ENCODE measurements at places on chromosomes 2 and 18.

- no peak for DNase-seq
Observed at GRCh38 chr2:240424341-240425235, 10.9 kb upstream of the GPC1 start.

DNA sequence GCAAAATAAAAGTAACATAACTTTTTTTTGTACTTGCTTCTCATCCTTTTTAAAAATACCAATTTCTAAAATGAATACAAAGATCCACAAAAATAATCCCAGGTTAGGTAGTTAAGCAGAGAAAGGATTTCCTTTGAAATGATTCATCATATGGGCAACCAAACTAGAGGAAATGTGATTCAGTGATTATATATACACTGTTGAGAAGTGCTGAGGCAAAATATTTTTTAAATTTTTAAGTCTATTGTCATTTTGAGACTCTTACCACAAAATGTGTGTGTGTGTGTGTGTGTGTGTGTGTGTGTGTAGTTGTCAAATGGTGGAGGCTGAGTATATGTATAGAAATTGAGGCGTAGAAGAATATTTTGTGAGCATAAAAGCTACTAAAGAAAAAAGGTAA is 1075.3 kb downstream of the LRP1B start:
- no peak for DNase-seq

DNA sequence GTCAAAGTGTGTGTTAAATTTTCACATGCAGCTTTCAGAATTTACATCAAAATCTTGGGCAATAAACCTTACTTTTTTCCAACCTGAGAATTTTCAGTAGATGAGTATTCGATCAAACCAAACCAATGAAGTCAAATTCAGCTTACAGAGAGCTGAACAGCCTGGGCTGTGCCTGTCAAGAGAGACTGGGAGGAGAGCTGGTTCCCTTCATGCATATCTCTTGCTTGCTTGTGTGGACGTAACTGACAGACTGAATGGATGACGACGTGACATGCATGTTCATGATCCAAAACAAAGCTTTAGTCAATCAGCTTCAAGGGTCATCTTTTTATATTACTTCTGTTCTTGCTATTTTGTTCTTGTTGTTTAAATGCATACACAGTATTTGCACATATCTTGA is 145.2 kb downstream of the GALNT3 start:
- no peak for DNase-seq

GRCh38 chr18:78979056-78979729 is 425 bp upstream of the SALL3 start:
- DNase-seq, result no peak

DNA sequence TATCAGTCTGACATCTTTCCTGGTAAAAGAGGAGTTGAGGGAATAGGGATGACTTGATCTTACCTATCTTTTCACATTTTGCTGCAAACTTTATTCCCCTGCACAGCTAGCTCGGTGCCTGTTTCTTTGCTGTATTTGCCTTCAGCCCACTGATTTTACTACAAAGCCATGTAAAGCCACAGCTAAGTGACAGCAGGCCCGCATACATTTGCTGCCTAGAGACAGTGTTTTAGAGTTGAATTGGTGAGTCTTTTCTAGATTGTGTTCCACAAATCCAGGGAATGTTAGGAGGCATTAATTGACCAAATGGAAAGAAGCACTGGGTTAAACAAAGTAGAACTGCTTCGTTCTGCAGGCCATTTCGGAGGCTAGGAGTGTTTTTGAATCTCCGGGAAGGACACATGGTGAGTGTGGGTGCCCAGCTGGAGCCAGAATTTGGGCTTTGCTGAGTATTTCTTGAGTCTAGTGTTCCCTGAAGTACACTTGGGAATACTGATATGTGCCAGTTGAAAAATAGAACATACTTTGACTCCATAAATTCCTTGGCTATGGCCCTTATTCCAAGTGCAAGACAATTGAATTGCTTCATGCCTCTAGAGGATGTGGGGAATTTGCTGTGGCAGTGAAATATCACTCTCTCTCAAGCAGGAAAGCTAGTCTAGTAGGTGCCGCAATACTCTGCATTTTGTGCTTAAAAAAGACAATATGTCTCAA is 329.8 kb downstream of the PTPRM start:
- no peak for DNase-seq

DNA sequence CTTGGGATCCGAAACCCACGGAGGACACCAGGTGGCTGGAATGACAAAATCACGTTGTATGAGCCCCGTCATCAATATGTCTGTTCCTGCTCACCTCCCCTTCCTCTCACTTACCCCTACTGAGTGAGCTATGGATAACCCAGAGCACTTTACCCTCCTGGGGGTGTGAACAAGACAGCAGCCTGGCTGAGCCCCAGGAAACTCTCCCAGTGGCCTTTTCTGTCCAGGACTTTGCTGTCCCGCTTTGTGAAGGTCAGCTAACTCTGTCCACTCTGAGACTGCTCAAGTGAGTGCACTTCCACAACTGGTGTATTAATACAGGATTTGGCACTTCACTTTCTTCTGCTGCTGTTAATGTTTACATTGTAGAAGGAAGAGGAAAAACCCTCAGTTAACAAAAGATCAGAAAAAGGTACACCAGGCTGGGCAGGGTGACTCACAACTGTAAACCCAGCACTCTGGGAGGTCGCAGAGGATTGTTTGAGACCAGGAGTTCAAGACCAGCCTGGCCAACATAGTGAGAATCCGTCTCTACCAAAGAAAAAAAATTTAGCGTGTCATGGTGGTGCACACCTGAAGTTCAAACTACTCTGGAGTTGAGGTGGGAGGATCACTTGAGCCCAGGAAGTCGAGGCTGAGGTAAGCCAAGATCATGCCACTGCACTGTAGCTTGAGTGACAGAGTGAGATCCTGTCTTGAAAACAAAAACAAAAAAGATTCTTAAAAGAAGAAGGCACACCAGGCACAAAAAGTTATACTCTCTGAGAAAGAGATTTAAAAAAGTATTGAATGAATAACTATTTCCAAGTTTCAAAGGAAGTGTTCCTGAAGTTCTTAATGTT is 90.3 kb downstream of the CLHC1 start:
- DNase-seq, result no peak

- no peak for DNase-seq
Observed at GRCh38 chr2:8027387-8027786, 654.5 kb upstream of the ID2 start.

DNA sequence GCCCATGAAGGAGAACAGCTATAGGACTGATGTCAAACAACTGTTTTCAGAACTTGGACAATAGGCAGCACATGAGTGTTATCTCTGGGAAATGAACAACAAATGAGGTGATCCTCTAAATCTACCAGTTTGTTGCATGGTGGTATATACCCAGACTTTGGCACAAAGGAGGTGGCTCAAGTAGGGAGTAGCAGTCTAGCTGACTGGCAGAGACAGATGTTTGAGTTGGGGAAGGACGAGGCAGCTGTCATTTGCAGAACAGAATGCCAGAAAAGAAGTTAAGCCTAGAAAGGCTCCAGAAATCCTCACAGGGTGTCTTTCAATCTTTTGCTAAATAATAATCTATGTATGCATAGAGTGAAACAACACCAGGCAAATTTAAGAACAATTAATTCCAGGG is 47.4 kb downstream of the RPE start:
- DNase-seq, result no peak

DNA sequence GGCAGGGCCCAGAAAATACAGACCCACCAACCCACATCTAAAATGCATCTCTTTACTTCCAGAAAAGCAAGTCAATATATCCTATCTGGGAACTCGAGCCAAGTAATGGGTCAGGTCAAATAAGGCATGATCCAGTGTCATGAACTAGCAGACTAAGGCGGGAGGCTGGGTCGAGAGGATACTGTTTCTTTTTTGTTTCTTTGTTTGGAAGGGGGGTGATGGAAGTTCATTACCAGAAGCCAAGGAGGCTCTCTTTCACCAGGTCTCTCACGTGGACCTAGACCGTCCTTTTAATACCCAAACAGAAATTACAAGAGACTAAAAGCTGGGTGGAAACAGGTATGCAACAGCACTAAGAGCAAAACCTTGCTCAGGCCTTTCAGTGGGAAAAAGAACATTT is 108.3 kb downstream of the HDAC4 start:
- DNase-seq, result no peak

GRCh38 chr2:15684161-15685039 is 92.7 kb downstream of the DDX1 start:
- DNase-seq, result no peak

DNA sequence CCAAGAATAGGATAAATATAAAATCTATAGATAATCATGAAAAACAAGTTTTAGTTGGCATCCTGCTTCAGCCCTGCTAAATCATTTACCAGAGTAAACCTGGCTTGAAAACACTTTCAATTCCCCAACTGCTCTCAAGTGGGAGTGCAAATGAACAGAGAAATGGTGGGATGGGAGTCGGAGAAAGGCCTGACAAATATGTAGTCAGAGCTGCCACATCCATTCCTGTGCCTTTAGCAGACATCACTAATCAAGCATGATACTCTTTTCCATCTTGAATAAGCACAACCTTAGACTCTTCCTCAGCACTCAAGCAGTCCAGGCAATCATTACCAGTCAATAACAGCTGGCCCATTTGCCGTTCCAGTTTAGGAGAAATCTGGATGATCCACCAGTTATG is 101.3 kb downstream of the ANKRD44 start:
- no peak for DNase-seq

GRCh38 chr18:24214144-24214543 is 75.3 kb downstream of the CABYR start:
- no peak for DNase-seq

- DNase-seq, result no peak
Observed at GRCh38 chr2:64787698-64788097, 134.0 kb upstream of the SERTAD2 start.

DNA sequence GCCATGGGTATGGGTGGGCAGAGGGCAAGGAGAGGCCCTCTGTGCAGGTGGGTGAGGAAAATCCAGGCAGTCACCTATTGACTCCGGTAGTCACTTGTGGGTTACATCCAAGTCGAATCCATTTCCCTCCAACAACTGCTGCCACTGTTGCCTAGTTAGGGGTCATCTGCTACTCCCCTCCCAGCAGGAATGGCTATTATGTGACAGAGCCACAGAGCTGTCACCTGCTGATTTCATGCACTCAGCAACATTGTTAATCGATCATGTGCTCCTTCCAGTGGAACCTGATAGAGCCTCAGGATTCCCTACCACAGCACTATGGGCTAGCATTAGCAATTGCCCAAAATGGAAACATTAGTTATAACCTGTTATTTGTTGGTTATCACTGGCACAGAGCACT is 31.4 kb downstream of the POLR1A start:
- DNase-seq, result no peak

GRCh38 chr2:42032224-42032620 is 15.6 kb upstream of the PKDCC start:
- DNase-seq, result no peak

DNA sequence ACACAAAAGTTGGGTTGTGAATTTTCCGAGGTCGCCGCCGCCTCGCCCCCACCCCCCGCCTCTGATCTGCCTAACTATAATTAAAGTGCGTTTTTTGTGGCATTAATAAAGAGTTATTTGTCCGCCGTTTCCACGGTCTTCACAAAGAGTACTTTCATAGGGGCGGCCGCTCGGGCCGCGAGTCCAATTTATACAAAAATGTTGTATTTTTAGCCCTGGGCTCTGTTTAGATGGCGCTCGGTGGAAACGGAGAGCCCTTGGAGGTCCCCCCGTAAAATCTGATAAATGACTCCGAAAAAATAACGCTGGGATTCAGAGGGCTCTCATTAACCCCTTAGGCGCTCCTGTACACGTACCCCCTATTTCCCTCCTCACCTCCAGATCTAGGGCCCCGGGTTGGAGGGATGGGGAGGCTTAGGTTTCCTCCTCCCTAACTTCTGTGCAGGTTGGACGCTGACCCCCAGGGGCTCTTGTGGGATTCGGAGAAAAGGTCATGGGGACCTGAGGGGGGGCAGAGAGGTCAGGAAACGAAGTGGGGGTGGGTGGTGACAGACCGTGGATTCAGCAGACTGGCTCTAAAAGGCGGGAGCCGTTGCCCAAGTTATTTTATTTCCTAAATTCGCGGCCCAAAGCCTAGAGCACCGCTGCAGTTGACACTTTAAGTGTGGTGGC is 1.9 kb downstream of the CYP26B1 start:
- DNase-seq, result no peak

DNA sequence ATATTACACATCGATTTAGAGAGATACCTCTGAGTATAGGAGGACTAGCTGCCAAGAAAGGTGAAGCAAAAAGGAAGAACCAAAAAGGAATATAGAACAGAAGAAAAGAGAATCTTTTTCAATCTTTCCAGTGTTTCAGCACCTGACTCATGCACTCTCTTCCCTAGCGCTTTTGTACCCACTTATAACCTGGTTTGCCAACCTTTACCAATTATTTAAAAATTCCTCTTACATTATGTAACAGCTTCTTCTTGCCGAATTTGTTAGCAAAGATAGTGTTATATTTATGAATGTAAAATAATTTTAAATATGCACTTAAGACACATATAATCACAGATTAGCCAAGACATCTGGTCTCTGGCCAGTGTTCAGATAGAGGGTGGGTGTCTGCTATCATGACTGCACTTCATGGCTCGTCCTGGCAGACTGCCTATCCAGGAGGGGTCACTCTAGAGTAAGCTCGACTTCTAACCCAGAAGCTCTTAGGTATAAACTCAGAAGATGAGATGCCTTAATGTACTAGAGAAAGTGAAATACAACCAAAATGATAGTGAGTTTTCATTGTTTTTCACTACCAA is 122.9 kb downstream of the ATAD2B start:
- DNase-seq, result no peak

GRCh38 chr2:175309799-175310198 is 128.3 kb upstream of the ATP5MC3 start:
- DNase-seq, result no peak

DNA sequence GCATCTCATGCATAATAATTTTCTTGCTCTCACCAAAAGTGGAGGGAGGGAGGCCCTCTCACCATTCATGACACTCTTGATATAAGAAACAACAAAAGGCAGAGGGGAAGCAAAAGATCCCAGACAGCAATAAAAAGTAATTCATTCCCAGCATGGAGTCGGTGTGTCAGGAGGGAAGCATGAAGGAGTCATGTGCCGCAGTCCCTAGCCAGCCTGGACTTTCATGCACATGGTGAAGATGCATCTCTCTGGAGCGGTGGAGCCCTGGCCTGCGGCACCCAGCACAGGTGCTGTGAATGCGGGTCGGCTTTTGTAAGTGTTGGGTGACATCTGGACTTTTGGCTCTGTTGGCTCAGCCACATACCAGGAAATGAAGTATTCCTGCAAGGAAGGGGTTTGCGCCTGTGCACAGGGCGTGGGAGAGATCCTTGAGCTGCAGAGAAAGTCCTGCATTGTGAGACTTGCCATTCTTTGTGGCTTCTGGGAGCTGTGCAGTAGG is 119.4 kb downstream of the COPS8 start:
- DNase-seq, result no peak

- no peak for DNase-seq
Observed at GRCh38 chr18:25423760-25424159, 71.8 kb upstream of the ZNF521 start.
